ENCODE measurements at places on chromosomes 3 and 15.

DNA sequence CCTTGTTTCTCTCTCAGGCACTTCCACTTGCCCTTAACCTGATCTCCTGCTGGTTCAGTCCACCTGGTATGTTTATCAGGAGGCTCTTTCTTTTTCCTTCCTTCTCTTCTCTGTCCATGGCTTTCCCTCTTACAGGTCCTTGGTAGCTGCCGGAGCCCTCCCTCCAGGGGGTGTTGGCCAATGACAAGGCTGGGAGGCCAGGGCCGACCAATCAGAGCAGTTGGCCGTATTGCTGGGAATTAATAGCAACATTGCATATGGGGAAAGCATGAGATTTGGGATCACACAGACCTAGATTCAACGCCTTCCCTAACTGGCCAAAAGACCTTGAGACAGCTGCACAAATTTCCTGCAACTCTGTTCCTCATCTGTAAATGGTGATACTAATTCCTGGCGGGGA is 62.4 kb downstream of the CEMIP start:
- no peak for DNase-seq

GRCh38 chr3:61154457-61155198 is 96.6 kb downstream of the FHIT start:
- no peak for DNase-seq

DNA sequence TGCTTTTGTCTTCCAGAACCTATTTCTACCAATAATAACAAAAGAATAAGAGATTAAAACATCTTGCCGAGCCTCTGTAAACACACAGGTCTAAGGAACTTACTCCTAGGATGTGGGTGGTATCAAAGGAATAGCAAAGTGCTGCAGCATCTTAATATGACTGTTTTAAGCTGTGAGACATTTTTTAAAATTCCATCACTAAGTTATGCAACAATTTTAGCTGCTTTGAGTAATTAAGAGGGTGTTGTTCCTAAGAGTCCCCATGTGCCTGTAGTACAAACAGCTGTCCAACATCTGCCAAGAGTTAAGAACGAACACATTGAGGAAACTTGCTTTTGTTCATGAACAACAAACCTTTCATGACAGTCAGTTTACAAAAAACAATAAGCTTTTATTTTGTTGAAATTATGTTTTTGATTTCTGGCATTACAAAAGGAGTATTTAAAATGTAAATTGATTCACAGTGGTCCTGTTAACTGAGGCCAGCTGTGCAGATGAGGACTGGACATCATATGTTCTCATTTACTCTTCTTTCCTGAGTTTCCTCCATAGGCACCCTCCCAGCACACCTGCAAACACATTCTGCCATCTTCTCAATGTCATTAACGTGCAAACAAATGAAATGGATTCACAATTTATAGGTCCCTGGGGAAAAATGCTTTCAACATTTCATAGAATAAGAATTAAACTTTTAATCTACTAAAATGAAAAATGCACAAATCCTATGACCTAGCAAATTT is 337.3 kb upstream of the ARHGEF26 start:
- no peak for DNase-seq

GRCh38 chr15:64501396-64501715 is 41.0 kb downstream of the ZNF609 start:
- no peak for DNase-seq

- DNase-seq, result no peak
Observed at GRCh38 chr15:33915571-33916407, 52.5 kb upstream of the CHRM5 start.

DNA sequence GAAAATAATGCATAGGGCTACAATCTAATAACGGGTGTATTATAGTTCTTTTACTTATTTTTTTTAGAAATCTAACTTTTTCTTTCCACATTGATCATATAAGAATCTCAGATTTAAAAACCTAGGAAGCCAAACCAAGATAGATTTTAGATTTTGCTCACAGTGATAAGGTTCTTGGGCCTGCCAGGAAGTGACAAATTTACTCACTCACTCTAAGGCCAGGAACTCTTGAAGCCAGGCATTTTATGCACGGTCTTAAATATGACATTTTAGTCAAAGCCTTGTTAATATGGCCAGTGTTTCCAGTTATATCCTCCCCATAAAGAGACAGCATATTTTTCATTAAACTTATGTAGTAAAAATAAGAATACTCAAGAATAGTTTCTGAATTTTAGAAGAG is 271.4 kb downstream of the SQOR start:
- DNase-seq, result no peak

Measured in effector memory CD8-positive, alpha-beta T cell (primary cell).